T-helper 17 cell (primary cell): ENCODE measurements at places on chromosomes 2 and 18.

- H3K27me3 ChIP-seq = no peaks in the 10 kb centered on the region
- H3K36me3 ChIP-seq = peaks cover 13% of the 10 kb centered on the region
- no peak for DNase-seq
- H3K4me3 ChIP-seq = no peak overlapping the region
- H3K27ac ChIP-seq = no peak overlapping the region
Observed at GRCh38 chr2:134436706-134437105, 182.8 kb downstream of the MGAT5 start.

DNA sequence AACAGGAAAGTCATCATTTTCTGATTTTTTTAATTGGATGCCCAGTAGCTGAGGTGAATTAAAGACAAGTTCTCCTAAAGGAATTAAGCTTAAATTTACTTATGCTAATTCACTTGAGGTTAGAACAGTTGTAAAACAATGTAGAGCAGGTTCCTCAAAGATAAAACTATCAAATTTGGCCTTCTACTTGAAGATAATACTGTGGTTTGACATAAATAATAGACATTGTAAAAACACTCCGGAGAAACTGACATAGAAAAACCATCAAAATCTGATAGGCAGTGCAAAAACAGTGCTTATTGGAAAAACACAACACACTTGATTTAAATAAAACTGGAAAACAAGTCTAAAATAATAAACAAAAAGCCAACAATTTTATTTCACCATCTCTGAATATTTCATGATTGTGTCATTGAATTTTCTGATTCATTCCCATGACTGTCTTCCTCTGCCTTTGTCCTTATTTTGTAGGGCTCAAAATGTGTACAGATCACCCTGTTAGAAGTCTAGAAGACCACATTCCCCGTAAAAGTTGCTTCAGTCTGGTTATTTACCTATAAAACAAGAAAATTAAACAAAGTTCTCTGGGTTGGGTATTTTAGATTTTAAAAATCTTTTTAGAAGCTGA is 28.3 kb upstream of the SLC40A1 start:
- no peak overlapping the region for H3K27ac ChIP-seq
- H3K36me3 ChIP-seq = peaks cover 2% of the 10 kb centered on the region
- DNase-seq = no peak

GRCh38 chr2:238445409-238446190 is 18.9 kb downstream of the ASB1 start:
- H3K4me3 ChIP-seq = no peak overlapping the region
- no peaks in the 10 kb centered on the region for H3K27me3 ChIP-seq
- DNase-seq = no peak

DNA sequence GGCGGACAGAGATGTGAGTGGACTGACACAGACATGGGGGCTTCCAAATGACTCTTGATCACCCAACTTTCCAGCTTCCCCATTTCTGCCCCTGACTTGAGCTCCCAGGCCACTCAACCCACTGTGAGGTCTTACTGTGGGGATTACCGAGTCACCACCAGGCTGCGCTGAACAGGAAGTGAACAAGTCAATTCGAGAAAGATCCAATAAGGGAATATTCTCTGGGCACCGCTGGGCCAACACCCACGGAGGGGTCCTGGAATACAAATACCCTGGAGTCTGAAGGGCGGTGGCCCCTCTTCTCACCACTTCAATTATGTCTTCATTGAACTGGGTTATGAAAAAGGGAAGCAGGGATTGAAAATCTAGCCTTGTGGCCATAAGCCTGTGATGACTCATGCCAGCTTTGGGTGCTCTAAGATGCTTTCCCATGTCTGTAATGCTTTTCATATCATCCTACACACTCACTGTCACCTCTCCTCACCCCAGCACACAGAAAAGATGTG is 37.7 kb downstream of the BCL11A start:
- DNase-seq = no peak
- no peak overlapping the region for H3K27ac ChIP-seq
- peaks cover 2% of the 10 kb centered on the region for H3K36me3 ChIP-seq
- no peak overlapping the region for H3K4me3 ChIP-seq
- H3K4me1 ChIP-seq = no peaks in the 10 kb centered on the region

DNA sequence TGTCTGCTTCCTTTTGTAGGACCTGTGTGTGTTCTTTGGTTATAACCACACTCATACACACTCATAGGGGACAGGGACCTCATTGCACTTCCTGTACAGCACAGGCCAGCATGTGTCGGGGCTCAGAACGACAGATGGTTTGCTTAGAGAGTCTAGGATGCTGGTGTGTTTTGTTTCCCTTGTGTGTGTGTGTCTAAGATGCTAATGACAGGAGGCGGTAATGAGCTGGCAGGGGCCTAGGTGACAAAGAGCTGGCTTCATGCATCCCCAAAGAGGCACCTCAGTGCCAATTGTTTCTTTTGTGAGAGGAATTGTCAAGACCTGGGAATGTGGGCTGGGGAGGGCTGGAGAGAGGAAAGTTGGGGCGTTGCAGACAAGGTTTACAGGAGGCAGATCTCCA is 66.6 kb downstream of the CELF4 start:
- no peaks in the 10 kb centered on the region for H3K36me3 ChIP-seq
- no peak overlapping the region for H3K4me3 ChIP-seq
- H3K4me1 ChIP-seq = no peaks in the 10 kb centered on the region
- no peak overlapping the region for H3K27ac ChIP-seq
- DNase-seq = no peak

DNA sequence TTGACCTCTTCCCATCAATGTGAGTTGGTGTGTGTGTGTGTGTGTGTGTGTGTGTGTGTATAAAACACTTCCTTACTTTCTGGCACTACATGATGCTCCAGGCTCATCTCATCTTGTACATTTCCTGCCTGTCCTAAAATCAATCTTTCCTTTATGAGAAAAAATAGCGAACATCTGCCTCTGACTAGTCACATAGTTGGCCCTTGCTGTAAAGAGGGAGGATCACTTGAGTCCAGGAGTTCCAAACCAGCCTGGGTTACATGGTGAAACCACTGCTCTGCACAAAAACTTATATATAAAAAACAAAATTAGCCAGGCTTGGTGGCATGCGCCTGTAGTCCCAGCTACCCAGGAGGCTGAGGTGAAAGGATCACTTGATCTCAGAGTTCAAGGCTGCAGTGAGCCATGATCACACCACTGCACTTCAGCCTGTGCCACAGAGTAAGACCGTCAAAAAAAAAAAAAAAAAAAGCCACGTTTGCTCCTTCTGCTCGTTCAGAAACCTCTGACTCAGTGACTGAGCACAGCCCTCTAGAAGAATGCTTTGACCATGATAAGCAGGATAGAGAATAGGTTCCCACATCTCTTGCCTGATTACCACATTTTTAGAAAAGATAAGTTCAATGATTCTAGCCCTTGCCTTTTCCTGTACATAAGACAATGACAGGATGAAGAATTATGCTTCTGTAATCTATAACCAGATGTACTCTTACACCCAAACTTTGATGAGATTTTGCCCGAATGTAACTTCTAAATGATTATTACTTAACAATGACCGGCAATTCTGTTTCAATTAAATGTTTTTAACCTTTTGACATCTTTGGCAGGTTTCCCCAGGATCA is 45.2 kb upstream of the ST3GAL5 start:
- H3K27ac ChIP-seq = no peak overlapping the region
- H3K27me3 ChIP-seq = no peaks in the 10 kb centered on the region
- H3K4me1 ChIP-seq = peaks cover 5% of the 10 kb centered on the region
- DNase-seq = no peak
- H3K4me3 ChIP-seq = peak overlapping the region; percentile 41

GRCh38 chr2:240507778-240508251 is 50.0 kb downstream of the ANKMY1 start:
- peaks cover 7% of the 10 kb centered on the region for H3K36me3 ChIP-seq
- H3K4me1 ChIP-seq = peaks cover 2% of the 10 kb centered on the region
- no peaks in the 10 kb centered on the region for H3K27me3 ChIP-seq
- no peak overlapping the region for H3K27ac ChIP-seq
- H3K4me3 ChIP-seq = no peak overlapping the region

DNA sequence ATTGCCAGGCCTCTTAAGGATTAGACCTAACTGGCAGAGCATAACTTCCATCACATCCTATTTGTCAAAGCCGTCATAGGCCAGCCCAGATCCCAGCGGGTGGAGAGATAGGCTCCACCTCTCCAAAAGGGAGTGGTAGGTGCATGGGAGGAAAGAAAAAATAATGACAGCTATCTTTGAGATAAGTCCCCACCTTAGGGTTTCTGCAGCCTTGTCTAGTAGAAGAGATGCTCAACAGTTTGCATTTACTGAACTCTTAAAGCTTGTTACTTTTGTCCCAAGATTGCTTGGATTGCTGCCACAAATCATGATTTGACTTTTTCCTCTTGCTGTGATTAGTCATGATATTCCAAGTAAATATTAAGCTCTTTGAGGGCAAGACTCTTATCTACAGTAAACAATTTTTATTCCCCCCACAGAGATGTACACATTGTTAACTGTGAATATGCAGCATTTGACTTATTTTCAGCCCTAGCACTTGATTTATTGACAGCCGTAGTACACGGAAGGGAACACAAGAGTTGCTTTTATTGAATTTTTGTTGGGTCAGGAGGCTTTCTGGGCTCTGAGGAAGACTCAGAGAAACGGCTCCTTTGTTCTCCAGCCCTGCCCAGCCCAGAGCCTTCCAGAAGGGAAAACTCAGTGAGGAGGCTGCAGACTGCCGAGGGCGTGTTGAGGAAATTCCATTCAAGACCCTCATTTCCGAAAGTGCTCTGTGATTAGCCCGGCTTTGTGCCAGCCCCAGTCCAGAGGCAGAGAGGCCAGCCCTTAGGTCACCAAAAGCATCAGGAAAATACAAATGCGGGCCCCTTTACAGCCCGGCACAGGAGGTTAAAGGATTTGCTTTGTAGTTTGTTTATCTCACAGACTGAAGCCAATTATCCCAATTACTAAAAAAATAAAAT is 75.5 kb upstream of the ZNF532 start:
- no peak overlapping the region for H3K4me3 ChIP-seq
- DNase-seq = no peak
- H3K27ac ChIP-seq = no peak overlapping the region
- H3K27me3 ChIP-seq = peaks cover 30% of the 10 kb centered on the region
